ENCODE measurements at places on chromosomes 2 and 18.

DNA sequence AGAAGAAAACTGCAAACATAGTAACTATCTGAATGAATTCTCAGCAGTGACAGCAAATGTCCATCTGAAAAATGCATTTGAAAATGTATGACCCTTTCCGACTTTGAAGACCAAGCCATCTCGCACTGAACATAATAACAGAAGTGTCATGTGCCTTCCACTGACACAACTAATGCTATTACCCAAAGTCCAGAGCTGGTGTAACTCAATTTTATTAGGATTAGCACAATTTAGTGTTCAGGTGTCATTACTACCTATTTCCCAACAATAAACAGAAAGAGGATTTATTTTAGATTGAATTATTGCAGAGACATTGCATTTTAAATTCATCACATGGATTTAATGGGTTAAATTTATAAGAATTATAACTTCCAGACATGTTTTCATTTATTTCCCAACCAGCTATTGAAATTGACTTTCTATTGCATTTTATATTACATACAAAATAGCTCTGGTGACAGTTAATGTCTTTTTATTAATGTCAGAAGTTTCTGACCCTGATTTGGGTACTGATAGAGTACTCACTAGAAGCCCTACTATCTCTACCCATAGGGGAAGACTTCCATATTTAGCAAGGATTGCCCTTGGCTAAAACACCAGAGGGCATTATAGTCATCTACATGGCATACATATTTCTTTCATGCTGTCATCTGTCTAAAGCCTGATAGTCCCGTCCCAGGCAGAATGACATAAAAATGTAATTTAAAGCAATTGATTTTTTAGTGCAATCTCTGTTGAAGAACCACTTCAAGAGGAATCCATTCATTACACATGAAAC lies 7.0 kb upstream of the STK39 start:
- DNase-seq: no peak

- DNase-seq: no peak
Measured at GRCh38 chr2:70959851-70960832, 18.3 kb upstream of the ANKRD53 start.

- peak; percentile 88 for DNase-seq
Measured at GRCh38 chr18:46477425-46478011, 179.5 kb downstream of the LOXHD1 start.

- DNase-seq: no peak
Measured at GRCh38 chr2:235268535-235268934, 225.3 kb upstream of the AGAP1 start.

DNA sequence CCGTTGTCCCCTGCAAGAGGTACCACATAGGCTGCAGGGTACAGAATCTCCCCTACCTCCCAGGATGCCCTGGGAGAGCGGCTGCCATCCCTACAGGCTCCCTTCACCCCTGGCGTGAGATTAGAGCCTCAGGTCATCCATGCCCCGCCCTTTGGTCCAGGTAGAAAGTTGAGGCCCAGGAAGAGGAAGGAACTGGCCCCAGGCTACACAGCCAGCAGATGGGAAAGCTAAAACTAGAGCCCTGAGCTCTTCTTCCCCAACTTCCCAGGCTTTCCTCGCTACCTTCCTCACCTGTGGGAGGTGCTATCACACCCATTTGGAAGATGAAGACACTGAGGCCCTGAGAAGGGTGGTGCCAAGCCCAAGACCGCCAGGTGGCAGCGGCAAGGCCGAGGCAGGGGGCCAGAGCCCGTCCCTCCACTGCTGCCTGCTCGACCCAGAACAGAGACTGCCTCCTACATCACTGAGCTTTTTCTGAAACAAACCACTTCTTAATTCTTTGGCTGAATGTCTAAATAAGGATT lies 25.8 kb downstream of the CIB4 start:
- no peak for DNase-seq

DNA sequence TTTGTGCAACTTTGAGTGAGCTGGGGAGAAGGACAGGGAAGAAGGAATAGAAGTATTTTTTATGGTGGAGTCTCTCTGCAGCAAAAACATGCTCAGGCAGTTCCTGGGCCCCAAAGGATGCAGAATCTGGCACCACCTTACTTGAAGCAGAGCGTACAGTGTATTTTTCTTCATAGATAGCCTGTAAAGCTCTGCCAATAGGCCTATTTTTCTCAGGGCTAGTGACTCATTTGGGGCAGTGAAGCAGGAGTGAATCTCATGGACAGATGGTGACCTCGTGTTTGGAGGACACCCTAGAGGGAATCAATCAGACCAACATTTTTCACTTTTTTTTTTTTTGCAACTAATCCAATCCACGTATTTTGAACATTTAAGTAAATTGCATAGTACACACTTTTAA lies 268.1 kb upstream of the CXCR4 start:
- no peak for DNase-seq

DNA sequence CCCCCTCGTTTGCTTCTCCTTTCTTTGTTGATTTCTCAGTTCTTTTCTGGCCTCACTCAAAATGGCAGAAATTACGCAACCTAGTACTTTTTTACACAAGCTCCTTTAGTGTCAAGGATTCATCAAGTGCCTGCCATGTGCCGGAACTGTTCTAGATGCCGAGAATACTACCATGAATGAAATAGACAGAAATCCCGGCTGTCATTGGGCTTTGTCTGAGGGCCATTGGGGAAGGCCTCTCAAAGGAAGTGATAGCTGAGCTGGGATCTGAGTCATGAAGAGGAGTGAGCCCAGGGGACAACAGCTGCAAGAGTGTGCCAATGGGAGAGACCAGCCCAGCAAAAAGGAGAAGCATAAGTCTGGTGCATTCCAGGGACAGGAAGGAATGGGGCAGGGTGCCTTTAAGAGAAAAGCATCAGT lies 34.3 kb upstream of the PPP1CB start:
- DNase-seq: peak; percentile 58

All from DMS79 treated with DMSO at 0.1 percent for 48 hours (cell line).